Placental pericyte (primary cell): ENCODE measurements at places on chromosomes 7 and 10. TPM values are rescaled to one million over a fixed set of nuclear protein-coding genes. Genes with fewer than 3 reads are reported as not detected.

Gene TRRAP
- total RNA-seq: 23.6 and 31.2 TPM in 2 replicates

Gene DLG5
- total RNA-seq: 63.9 and 64.1 TPM in 2 replicates

Gene LDB3
- under 0.01 TPM in 1 of 2 replicates, not detected in the other for total RNA-seq

Gene FAM25C
- total RNA-seq: not detected in 2 replicates

Gene LRIT1
- total RNA-seq: not detected in 2 replicates

Gene TUBB8
- total RNA-seq: not detected in 2 replicates
